ENCODE measurements at places on chromosomes 6 and 20.

GRCh38 chr6:12760911-12761310 lies 44.3 kb downstream of the PHACTR1 start:
- no peaks in the 10 kb centered on the region for H3K4me1 ChIP-seq
- H3K4me3 ChIP-seq = no peak overlapping the region
- no peak overlapping the region for H3K27ac ChIP-seq

DNA sequence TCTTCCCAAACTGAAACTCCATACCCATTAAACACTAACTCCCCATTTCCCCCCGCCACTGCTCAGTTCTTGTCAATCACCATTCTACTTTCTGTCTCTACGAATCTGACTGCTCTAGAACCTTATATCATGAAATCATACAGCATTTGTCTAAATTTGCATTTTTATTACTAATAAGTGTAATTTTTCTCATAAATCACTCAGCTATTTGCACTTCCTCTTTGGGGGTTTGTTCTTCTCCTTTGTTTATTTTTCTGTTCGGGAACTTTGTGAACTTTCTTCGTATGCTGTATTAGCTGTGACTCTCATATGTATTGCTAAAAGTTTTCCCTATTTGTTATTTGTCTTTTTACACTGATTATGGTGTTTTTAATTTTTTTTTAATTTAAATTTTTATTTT lies 152.2 kb downstream of the SLC16A10 start:
- H3K4me1 ChIP-seq = no peaks in the 10 kb centered on the region
- no peak overlapping the region for H3K27ac ChIP-seq
- DNase-seq = no peak
- H3K36me3 ChIP-seq = no peaks in the 10 kb centered on the region

GRCh38 chr20:31919410-31920155 lies 32.3 kb downstream of the PDRG1 start:
- no peak overlapping the region for H3K4me3 ChIP-seq
- H3K27me3 ChIP-seq = peaks cover 12% of the 10 kb centered on the region
- peaks cover 2% of the 10 kb centered on the region for H3K4me1 ChIP-seq

DNA sequence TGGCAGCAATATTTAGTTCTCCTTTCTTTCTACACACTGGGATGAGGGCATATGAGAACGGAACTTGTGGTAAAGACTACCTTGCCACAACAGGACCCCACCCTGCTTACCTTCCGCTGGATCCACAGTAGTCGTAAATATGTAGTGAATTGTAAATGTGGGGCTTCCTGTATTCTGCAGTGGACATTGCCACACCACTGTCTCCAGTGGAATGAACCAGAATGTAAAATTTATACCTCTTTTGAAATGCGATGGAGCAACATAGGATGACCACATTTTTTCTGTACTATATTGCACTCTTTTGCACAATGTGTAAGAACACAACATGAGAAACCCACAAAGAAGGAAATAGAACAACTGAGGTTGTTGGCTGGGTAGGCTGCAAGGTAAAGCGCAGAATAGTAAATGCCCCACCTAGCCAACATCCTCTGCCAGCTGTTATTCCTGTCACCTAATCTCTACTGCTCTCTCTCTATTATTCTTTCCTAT lies 16.1 kb upstream of the RIPOR2 start:
- H3K27ac ChIP-seq = peak overlapping the region; percentile 91
- peak overlapping the region; percentile 75 for H3K4me3 ChIP-seq
- peaks cover 24% of the 10 kb centered on the region for H3K36me3 ChIP-seq
- peaks cover 83% of the 10 kb centered on the region for H3K4me1 ChIP-seq
- no peaks in the 10 kb centered on the region for H3K27me3 ChIP-seq
- DNase-seq = peak; percentile 87

DNA sequence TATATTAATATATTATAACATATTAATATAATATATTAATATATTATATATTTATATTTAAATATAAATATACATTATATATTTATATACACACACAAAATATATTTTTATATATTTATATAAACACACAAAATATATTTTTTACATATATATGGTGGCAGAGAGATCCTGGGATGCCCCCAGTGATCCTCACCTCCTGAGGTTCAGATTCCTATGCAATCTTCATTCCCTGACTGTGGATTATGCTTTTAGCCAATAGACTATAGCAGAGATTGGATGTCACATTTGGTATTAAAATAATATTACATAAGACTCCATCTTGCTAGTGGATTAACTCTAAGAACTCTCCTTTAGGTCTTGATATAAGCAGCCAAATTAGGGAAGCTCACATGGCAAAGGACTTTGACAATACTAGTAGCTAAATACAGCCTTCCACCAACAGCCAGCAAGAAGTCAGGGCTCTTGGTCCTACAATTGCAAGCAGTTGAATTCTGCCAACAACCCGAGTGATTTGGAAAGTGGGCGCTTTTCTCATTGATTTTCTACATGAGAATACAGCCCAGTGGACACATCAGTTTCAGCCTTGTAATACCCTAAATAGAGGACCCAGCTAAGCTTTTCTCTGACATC lies 681.0 kb downstream of the C6orf118 start:
- no peaks in the 10 kb centered on the region for H3K27me3 ChIP-seq
- no peak overlapping the region for H3K4me3 ChIP-seq
- H3K4me1 ChIP-seq = no peaks in the 10 kb centered on the region
- no peaks in the 10 kb centered on the region for H3K36me3 ChIP-seq

GRCh38 chr6:33696548-33697518 lies 14.7 kb downstream of the UQCC2 start:
- peak overlapping the region; percentile 87 for H3K27ac ChIP-seq
- peaks cover 54% of the 10 kb centered on the region for H3K36me3 ChIP-seq
- peak; percentile 80 for DNase-seq
- H3K4me1 ChIP-seq = peaks cover 62% of the 10 kb centered on the region

DNA sequence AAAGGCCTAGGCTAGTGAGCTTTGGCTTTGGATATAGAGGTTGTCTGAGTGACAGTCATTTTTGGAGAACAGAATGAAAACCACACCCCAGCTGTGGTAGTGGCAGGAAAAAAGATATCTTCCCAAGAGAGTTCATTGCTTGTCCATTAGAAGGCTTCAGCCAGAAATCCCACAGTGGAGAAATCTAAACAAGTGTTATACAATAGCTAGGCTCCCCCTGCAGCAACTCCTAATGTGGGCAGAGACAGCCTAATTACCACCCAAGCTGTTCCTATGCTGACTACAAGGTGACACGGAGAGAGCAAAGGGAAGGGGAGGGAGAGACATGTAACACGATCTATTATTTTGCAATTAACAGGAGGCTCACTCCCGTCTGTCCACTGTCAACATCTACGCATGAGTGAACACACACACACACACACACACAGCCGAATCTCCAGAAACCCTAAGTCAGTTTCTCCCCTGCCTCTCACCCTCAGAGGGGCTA lies 147.5 kb upstream of the TCF21 start:
- H3K27ac ChIP-seq = no peak overlapping the region
- no peak overlapping the region for H3K4me3 ChIP-seq
- no peaks in the 10 kb centered on the region for H3K36me3 ChIP-seq

- H3K27me3 ChIP-seq = no peaks in the 10 kb centered on the region
- H3K27ac ChIP-seq = no peak overlapping the region
- H3K4me1 ChIP-seq = no peaks in the 10 kb centered on the region
- DNase-seq = no peak
These were observed 132.1 kb upstream of the ADGRB3 start for GRCh38 chr6:68502946-68503345.

- H3K27ac ChIP-seq = no peak overlapping the region
- no peaks in the 10 kb centered on the region for H3K27me3 ChIP-seq
- no peak overlapping the region for H3K4me3 ChIP-seq
- no peaks in the 10 kb centered on the region for H3K4me1 ChIP-seq
- no peaks in the 10 kb centered on the region for H3K36me3 ChIP-seq
These were observed 305.3 kb upstream of the RGS17 start for GRCh38 chr6:153436351-153436750.

DNA sequence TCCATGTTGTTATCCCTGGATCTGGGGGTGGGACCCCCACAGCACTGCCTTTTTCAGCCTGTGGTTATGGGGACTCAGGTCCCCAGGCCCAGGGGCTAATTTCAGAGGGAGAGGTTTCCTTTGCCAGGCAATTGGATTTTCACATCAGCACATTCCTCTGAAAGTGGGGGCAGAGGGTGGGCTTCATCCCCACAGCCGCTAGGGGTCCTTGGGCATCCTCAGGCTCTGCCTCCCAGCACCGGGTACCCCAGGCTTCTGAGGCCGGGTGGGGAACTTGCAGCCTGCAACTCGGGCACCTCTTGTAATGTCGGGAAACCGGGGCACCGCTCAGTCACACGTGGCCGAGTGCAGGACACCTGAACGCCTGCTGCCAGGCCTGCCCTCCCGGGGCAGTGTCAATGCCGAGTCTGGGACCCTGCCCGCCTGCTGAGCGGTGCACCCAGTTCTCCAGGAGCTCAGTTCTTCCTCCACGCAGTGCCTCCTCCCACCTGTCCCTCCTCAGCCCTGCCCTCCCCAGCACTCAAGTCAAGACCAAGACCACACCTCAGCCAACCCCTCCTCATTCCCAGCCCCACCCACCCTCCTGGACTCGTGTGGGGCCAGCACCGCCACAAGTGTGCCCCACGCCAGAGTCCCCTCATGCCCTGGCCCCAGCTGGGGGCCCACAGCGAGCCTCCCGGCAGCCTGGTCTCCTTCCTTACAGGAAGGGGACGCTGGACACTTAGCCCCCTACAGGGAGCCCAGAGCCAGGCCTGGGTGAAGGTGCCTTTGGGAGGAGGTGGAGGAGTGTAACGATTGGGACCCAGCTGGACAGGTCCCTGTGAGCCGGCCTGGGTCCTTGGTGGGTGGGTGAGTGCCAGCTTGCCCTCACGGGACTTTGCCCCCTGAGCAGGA lies 8.8 kb upstream of the CHRNA4 start:
- H3K36me3 ChIP-seq = no peaks in the 10 kb centered on the region
- DNase-seq = no peak
- H3K4me1 ChIP-seq = no peaks in the 10 kb centered on the region
- no peak overlapping the region for H3K27ac ChIP-seq
- H3K27me3 ChIP-seq = no peaks in the 10 kb centered on the region
- no peak overlapping the region for H3K4me3 ChIP-seq

- H3K27me3 ChIP-seq = no peaks in the 10 kb centered on the region
- no peaks in the 10 kb centered on the region for H3K36me3 ChIP-seq
- no peak overlapping the region for H3K4me3 ChIP-seq
- no peak overlapping the region for H3K27ac ChIP-seq
- DNase-seq = no peak
These were observed 26.4 kb upstream of the PAQR8 start for GRCh38 chr6:52335576-52335975.

DNA sequence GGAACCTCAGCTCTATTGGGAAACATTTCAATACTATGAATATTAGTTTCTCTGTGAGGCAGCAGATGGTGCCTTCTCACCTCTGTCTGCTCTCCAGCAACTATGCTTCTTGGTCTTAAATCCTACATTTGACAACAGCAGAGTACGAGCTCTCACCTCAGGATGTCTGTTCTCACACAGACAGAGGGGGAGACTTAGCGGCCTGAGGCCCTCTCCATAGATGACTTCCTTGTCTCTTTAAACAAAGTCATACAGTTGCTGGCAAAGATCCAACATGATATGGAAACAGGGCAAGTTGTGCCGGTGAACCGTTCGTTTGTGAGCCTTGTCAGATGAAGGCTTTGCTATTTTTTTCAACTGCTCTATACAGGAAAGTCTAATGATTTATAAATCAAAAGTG lies 43.7 kb upstream of the GABRR1 start:
- peaks cover 2% of the 10 kb centered on the region for H3K27me3 ChIP-seq
- H3K27ac ChIP-seq = no peak overlapping the region
- no peak for DNase-seq

Data from activated CD4-positive, alpha-beta T cell treated with anti-CD3 and anti-CD28 coated beads, Interleukin-2, amount 10 ng/mL, durations not matched to agents 24 days and 14 days (primary cell).